ENCODE measurements at places on chromosomes 5 and 9.
A peak's percentile ranks its signal among the peaks of the same experiment; 100 is the strongest.

GRCh38 chr5:169063316-169063953, 237.5 kb downstream of the SLIT3 start:
- no peak for DNase-seq

DNA sequence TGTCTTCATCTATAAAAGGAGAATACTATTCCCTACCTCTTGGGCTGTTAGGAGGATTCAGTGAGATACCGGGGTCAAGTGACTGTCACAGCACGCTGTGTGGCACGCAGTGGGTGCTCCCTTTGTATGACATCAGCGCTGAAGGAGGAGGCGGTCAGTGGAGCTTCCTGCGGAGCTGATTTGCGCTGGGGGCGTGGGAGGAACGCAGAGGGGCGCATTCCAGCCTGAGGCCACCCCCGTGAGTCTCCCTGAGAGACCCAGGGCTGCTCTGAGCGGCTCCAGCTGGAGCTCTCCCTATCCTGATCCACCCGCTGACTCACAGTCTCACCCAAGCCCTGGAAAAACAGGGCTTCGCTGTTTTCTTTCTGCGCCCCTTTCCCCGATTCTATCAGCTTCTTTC, 24.3 kb upstream of the NEURL1B start:
- DNase-seq = no peak

GRCh38 chr5:35971186-35971877, 19.9 kb downstream of the UGT3A1 start:
- no peak for DNase-seq

GRCh38 chr5:136025900-136026299, 2.9 kb upstream of the TGFBI start:
- DNase-seq = peak; percentile 32

DNA sequence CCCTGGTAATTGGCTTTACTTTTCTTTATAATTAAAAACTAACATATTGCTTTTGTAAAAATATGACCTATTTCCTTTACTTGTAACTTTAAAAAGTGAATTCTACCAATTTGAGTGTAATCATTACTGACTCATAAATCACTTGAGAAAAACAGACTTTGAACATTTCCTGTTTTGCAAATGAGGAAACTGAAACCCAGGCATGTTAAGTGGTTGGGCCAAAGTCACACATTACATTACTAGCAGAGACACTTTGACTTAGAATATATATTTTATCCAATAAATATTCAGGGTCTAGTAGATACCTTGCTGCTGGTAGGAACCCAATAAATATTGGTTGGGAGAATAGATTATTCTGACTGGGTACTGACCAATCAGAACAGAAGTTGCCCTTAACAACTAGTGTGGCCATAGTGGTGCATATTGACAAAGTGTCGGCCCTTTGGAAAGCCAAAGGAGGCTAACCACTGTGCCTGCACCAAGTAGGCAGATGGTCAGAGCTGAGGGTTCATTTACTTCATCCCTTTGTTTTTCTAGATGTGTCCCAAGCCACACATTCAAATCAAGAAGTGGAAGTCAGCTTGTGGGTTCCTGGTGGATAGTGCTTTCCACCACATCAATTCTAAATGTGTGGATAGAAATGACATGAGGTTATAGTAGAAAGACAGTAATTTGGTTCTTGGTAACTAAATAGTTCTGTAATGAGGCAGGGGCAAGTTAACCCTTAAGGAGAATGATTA, 365.1 kb upstream of the RIOK2 start:
- DNase-seq = no peak

- DNase-seq = no peak
These were observed 76.2 kb upstream of the STXBP1 start for GRCh38 chr9:127535834-127536233.

- DNase-seq = no peak
These were observed 63.0 kb downstream of the ADAMTS12 start for GRCh38 chr5:33828626-33829308.

DNA sequence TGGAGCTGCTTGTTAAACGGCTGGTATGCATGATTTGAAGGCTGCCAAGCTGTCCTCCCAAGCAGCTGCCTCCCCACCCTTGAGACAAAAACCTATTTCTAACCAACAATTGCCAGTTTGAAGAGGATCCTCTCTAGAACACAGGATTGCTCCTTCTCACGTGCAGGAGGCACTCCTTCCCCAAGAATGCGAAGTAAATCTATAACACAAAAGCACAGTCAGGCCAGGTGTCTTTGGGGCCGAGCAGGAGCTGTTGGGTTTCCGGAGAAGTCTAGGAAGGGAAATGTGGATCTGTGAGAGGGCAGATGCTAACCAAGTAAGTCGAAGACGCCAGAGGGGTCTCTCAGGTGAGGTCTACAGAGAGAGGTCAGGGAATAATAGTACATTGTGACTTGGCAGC, 35.4 kb upstream of the GNPDA1 start:
- DNase-seq = no peak

All from head of caudate nucleus (tissue), 42 donors.